Stimulated activated CD4-positive, alpha-beta T cell treated with anti-CD3 and anti-CD28 coated beads, Interleukin-1b, Interleukin-23, amount 100 ng/mL, for 1 hour (primary cell): ENCODE measurements at places on chromosomes 2 and 18.

- no peak for DNase-seq
Measured at GRCh38 chr2:64655873-64656272, 2.2 kb upstream of the SERTAD2 start.

DNA sequence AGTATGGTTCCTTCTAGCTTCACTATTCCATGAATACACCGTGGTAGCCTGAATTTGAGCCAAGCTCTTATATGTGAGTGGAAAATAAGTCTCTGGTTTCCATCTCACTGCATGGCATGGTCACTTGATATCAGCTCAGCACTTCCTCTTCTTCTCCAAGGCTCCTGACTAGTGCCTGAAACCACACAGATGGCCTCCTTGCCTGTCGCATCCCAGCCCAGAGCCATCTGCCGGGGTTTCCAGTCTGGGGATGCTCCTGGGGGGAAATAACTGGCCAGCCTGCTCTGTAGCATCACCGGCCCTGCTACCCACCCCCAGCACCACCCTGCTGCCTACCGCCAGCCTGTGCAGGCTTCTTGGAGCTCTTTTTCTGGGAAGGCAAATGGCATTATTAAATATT is 7.7 kb upstream of the MARCHF4 start:
- DNase-seq = no peak

DNA sequence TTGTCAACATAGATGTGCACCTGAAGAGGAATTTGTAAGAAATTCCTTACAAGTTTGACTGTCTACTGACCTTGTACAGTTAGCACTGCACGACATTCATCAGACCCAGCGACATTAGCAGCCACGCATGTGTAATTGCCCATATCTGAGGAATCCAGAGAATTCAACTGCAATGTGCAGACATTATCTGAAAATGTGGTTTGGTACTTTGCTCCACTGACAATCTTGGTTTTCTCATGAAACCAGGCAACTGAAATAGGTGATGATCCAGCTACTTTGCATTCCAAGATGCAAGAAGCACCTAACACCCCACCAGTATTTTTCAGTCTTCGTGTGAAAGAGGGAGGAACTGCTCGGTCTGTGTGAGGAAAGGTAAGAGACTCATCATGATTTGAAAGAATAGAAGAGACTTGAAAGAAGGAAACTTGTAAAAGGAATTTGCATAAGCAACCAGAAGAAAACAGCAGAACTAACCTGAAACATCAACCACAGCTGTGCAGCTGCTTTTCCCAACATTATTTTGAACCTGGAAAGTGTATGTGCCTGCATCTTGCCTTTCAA is 83.4 kb downstream of the TTN start:
- DNase-seq = no peak

DNA sequence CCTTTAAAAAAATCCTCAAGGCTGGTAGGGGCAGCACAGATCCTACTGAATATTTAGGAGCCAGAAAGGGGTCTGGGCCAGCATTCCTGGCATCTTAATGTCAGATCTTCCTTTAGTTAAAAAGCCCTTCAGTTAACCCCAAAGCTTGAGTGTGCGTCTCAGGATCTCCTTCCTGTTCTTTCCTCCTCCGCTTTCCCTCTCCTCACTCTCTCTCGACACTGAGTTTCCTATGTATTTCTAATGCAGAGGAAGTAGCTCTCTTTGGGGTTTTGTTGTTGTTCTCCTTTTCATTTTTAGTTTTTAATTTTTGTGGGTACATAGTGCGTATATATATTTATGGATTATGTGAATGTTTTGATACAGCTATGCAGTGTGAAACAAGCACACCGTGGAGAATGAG is 109.9 kb upstream of the COPS8 start:
- no peak for DNase-seq

DNA sequence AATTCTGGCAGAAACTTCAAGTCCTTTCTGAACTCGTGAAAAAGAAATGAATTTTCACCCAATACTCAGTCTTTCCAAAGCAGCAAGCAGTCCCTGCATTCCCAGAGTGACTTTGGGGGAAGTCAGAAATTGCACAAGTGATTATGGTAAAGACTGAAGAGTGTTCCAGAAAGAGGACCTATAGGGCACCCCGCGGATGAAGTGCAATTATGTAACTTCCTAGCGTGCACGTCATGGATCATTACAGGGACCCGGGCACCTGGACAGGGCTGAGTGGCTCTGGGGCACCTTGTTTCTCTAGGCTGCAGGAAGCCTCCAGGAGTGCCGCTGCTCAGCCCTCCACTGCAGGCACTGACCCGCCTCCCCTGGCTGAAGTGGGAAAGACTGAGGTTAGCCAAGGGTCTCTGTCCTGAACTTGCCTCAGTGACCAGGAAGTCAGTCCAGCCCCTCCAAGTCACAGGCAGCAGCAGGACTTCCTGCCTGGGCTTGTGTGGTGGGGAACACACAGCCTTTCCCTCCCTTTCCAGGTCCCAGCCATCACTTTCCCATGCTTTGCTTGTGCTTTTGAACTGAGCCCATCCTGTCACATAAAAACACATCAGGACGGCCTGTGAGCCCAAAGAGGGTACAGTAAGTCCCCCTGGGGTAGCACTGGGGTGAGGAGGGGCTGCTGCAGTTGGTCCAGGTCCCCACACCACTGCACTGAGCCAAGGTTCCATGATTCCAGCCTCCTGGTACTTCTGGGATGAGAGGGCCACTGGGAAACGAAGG is 19.8 kb downstream of the TMEM185B start:
- DNase-seq = no peak

DNA sequence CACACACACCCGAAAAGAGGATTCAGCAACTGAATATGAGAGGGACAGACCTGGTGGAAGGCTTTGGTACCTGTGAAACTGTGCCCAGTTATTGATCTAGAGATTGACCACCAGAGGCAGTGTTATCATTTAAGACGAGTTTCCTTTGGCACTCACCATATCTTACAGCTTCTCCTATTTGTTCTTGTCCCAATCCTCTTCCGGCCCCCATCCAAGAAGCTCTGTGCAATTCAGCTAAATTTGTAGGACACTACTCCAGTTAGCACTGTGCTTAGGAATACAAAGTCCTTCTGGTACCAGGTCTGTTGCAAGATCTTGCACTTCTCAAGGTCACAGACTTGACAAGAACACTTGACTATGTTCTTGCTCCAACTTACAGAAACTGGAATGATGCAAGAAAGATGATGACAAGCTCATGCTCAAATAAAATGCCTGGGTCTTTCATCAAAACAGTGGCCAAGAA is 177.7 kb downstream of the TMEM247 start:
- no peak for DNase-seq

- DNase-seq = peak; percentile 69
Measured at GRCh38 chr18:79405781-79406575, 10.2 kb downstream of the NFATC1 start.

- no peak for DNase-seq
Measured at GRCh38 chr2:3628241-3628679, 29.7 kb upstream of the ALLC start.

- no peak for DNase-seq
Measured at GRCh38 chr18:27276886-27277285, 91.8 kb upstream of the CHST9 start.

DNA sequence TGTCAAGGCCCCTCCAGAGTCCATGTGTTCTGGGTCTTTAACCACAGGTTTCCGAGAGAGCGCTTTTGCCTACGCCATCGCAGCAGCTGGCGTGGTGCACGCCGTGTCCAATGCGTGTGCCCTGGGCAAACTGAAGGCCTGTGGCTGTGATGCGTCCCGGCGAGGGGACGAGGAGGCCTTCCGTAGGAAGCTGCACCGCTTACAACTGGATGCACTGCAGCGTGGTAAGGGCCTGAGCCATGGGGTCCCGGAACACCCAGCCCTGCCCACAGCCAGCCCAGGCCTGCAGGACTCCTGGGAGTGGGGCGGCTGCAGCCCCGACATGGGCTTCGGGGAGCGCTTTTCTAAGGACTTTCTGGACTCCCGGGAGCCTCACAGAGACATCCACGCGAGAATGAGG is 9.3 kb downstream of the WNT10A start:
- no peak for DNase-seq

GRCh38 chr2:105573490-105573889 is 171.2 kb upstream of the NCK2 start:
- DNase-seq = no peak

DNA sequence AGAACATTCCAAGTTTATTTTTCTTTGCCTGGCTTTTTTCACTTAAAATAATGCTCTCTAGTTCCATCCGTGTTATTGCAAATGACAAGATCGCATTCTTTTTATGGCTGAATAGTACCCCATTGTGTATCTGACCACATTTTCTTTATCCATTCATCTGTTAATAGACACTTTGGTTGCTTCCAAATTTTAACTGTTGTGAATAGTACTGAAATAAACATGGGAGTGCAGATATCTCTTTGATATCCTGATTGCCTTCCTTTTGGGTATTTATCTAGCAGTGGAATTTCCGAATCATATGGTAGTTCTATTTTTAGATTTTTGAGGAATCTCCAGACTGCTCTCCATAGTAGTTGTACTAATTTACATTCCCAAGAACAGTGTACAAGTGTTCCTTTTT is 230.5 kb downstream of the FIGN start:
- no peak for DNase-seq

DNA sequence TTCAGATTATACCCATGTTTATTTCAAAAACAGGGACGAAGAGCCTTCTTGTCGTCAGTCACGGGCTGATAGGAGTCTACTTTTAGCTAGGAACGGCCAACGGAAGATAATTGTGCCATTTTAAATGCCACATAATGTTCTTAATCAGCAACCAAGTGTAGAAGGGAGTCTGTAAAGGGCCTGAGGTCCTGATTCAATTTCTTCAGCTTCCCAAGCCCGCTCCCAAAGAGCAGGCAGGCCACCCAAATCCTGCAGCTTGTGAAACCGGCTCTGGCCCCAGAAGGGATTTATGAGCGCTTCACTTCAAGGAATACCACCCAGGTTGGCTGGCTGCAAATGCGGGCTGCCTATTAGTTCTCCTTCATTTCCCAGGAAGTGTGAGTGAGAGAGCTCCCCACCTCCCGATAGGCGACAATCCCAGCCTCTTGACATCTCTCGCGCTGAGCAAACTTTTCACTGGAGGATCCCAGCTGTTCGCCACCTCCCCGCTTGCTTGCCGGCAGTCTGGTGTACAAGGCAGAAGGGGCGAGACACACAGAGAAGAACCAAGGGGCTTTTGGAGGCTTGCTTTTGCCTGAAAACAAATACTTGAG is 272.9 kb downstream of the CDH20 start:
- no peak for DNase-seq

GRCh38 chr2:169525434-169525833 is 15.9 kb downstream of the KLHL41 start:
- DNase-seq = no peak

- DNase-seq = no peak
Measured at GRCh38 chr2:229955663-229956062, 33.4 kb downstream of the FBXO36 start.

DNA sequence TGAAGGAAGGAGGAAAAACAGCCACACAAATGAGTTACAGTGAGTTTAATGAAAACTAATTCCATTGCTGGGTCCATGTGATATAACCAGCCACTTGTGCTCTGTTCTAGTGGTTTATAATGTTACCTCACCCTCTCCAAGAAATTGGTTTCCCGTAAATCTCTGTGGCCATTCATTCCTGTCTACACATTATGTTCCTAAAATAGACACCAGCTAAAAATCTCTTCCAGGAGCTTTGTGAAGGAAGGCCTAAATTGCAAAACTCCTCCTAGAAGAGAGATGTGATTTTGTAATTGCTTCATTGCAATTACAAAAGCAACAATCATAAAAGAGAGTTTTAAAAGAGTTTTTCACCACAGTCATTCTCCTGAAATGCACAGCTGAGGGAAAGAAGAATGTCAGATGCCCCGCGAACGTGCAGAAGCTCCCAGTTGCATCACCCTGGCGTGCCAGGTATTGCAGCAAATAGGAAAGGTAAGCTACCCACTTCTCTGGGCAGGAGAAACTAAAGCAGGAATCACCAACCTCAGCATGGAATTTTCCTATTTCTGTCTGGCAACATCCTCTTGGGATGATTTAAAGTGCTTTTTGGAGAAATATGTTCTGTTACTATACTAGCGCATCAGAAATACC is 1.7 kb downstream of the SCN1A start:
- DNase-seq = no peak

- DNase-seq = no peak
Measured at GRCh38 chr2:127471286-127471988, 53.2 kb downstream of the PROC start.

DNA sequence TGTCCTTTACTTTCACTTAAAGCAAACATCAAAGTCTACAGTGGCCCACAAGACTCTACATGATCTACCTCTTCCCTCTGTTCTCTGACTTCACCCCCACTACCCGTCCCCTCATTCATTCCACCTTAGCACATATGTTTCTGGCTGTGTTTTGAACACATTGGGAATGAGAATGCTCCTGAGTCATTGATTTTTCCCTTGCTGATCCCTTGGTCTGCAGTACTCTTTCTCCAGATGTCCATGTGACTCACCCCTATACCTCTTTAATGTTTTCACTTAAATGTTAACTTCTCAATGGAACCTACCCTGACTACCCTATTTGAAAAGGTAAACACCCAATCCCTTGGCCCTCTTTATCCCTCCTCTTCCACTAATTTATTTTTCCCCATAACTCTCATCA is 30.7 kb upstream of the FRZB start:
- no peak for DNase-seq

GRCh38 chr2:36733215-36733614 is 36.7 kb downstream of the VIT start:
- DNase-seq = no peak

DNA sequence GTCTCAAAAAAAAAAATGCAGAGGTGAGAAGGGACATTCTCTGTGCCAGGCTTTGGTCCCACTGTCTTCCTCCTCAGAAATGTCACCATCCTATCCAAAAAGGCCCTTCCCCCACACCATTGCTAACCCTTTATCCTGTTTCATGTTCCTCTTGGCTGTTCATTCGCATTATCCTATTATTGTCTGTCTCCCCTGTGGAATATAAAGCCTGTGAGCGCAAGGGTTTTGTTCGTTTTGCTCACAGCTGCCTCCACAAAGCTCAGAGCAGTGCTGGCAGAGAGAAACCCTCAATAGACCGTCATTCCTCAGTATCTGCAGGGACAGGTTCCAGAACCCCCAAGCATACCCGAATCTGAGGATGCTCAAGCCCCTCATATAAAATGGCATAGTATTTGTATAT is 91.8 kb downstream of the LOXHD1 start:
- no peak for DNase-seq

DNA sequence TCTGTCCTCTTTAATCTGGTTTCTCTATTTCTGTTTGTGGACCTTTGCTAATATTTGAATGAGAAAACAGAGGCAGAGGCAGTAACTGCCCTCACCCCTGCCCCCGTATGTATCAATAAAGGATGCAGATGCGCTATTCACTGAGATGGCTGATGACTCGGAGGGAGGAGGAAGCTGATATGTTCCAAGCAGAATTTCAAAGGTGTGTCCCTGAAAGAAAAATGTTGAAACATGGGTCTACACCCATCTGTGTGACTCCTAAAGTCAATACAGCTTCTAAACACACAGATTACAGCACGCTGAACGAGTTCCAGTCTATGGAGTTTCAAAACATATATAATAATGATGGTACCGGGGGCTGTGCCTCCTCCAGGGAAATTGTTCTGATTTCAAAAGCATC is 38.8 kb downstream of the EPHA4 start:
- DNase-seq = no peak

- no peak for DNase-seq
Measured at GRCh38 chr2:28082131-28082530, 191.6 kb downstream of the BABAM2 start.

- no peak for DNase-seq
Measured at GRCh38 chr18:63970809-63971205, 926 bp downstream of the SERPINB8 start.
